ENCODE measurements at places on chromosomes 7 and 10.

DNA sequence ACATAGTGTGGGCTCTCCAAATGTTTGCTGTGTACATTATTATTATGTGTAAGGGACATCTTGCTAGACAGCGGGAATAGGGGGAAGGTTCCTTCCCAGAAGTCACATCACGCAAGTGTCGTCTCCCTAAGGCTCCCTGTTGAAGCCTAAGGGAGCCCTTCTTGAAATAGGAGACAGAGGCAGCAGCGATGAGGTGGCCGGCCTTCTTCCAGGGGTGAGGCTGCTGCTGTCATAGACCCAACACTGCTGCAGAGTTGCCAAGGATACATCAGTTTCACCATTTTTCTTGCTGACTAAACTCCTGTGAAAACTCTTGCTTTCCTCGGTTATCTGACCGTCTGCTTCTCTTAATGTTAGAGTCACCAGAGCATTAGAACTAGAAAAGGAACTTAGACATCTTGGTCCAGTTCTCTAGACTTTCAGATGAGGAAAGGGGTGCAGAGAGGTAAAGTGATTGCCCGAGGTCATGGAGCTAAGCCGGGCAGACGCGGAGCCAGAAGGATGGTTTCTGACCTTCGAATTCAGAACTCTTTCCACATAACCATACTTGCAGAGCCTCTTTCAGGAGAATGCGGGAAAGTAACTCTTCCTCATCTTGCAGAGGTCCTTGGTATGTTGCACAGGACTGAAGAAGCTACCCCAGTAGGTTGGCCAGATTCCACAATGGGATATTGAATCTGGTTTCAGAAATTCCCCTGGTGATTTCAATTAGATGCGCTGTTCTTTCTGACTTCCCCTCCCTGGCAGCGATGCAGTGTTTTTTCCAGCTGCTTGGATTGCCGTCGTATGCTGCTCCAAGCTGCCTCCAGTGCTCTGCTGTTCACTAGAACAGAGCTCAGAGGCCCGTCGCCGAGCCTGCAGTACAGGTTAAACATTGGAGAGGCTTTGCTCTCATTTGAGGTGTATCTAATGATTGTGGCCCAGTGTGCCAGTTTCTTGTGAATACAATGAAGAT, 217.1 kb downstream of the CAMK1D start:
- no peak for DNase-seq

DNA sequence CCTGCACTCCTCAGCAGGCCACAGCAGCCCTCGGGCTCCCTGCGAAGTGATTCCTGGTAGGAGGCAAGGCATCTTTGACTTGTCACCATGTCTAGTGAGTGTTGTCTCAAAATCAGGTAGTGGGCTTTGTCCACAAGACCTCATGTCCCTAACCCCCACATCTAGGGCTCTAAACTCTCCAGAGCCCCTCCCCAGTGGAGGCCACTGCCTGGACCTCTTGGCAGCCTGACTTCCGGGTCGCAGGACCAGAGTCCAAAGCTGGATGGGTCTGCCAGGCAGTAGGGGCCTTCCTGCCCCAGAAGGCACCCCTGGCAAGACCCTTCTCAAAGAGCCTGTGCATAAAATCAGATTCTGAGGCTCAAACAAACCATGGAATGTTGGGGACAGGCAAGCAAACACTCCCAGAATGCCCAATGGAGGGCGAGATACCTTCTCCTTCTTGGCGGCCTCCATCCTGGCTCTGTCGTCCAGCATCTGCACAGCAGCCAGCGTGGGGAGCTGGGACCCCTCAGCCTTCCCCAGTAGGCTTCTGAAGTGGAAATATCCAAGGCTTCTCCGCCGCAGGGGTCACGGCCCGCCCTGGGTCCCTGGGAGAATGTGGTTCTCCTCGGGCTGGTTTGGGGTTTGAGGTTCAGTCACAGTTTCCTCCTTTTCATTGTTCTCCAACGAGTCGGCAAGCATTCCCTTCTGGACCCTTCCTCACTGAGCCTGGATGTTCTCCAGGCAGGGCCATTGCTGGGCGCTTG, 586 bp downstream of the GCK start:
- DNase-seq = no peak

DNA sequence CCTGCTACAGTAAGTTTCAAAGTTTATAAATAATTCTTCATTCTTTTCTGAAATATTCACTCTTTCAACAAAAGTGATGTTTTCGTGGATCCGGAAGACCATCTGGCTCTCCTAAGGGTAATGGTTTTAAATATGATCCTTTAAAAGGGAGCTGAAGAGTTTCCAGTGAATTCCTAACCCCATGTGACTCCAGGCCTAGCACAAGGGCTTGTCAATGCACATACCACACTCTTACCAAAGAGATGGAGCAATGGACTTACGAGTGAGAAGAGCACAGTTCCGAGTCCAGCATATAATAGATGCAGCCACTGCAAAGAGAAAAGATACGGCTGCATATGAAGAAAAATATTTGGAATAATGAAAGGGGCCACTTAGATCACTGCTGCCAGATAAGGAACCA, 32.1 kb upstream of the GATAD1 start:
- DNase-seq = no peak

- no peak for DNase-seq
Measured at GRCh38 chr7:150397346-150398107, 18.4 kb downstream of the ZNF775 start.

DNA sequence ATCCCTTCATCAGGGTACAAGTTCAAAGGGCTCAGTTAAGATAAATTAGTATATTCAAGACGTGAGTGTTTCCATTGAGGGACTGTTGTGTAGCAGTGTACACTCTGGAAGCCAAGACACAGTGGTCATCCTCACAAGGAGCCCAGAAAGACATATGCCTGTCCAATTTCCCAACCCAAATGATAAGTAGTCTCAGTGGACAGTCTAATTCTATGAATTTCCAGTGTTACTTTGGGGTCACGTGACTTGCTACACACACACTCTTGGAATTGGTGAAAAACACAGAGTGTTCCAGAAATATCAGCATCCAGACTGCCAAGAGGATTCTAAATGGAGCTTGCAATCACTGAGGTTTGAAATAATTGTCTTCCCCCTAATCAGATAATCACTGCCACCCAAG, 365.1 kb downstream of the WDR11 start:
- DNase-seq = peak; percentile 31

DNA sequence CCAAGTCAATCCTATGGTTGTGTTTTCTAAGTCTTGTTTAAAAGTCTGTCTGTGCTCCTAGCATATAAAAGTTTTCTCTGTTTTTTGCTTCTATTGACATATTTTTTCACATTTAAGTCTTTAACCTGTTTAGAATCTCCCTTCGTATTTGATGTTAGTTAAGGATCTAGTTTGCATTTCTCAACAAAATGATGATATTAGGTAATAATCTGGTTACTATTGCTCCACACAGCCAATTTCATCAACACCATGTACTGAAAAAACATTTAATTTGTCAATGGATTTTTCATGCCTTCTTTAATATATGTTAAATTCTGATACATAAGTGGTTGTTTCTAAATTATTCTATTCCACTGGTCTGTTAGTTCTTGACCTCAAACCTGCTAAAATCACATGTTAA, 17.5 kb upstream of the TSGA13 start:
- no peak for DNase-seq

DNA sequence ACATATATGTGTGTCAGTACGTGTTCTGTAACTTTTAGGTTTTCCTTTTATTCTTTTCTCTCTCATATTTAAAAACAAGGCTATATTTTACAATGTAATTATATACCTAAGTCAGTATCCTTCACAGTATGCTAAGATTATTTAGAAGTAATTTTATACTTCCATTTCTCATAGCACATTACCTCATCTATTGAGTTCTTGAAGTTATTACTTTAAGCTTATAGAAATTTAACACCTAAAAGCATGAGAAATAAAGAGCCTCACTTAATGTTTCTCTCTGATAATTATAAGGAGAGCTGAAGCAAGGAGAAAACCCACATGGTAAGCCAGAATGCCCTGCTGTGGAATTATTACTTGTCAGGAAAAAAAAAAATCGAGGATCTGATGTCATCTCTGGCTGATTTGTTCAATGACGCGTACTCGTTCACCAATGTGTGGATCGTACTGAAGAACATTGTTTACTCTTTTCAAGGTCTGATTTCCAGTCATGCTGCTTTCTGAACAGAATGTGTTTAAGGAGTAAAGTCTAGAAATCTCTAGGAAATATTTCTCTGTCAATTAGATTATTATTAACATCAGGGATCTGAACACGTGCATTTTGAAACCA, 21.9 kb downstream of the CACNB2 start:
- DNase-seq = no peak

DNA sequence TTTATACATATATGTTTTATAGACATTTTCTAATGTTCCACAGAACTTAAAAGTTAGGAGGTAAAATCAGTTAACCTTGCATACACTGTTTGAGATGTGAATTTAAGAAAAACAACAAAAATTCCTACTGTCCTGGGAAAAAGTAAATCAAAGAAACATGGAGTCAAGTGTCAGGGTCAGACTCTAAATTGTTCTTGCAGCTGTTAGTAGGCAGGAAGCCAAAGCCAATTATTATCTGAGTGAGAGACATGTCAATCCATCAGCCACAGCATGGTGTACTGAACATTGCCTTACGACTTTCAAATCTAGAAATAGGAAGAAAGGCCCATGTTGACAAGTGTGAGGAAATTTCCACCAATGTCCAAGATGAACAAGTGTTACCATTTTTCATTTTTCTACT, 461.2 kb upstream of the MBL2 start:
- DNase-seq = no peak

DNA sequence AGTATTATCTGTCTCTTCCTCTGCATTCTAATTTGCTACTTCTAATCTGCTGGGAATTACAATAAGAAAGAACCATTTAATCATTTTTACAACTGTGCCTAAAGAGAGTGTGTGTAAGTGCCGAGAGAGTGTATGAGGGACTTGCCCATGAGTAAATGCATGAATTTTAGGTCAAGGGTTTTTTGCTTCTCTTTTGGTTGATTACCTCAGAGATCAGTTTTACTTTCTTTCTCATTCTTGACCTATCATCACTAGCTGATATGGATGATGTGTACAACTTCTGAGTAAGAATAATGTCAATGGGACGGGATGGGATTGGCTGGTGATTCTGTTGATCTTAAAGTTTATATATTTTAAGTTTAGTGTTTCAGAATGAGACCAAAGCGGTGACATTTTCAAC, 47.8 kb downstream of the IKZF1 start:
- DNase-seq = no peak

DNA sequence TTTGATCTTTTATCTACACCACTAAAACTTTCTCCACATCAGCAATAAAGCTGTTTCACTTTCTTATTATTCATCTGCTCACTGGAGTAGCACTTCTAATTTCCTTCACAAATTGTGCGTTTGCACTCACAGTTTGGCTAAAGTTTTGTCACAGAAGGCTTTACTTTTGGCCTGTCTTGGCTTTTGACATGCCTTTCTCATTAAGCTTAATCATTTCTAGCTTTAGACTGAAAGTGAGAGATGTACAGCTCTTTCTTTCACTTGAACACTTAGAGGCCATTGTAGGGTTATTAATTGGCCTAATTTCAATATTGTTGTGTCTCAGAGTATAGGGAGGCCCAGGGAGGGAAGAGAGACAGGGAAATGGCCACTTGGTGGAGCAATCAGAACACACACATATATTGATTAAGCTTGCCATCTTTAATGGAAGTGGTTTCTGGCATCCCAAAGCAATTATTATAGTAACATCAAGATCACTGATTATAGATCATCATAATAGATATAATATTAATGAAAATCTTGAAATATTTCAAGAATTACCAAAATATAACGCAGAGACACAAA, 512.5 kb downstream of the ETV1 start:
- no peak for DNase-seq

DNA sequence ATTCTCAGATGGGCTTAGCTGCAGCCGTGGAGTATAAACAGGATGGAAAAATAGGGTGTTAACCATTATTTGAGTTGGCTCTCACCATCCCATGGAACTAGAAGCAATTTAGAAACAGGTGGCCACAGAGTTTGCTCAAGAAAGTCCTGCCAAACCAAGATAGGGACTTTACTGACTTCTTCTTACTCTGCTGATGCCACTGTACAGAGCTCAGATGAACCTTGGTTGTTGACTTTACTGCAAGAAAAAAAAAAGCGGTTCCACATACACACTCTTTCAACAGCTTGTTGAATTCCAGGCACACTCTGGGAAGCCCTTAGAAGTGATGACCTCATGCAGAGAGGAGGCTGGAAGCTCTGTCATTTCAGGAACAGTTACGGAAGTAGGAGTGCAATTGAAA, 753.4 kb downstream of the NRG3 start:
- DNase-seq = peak; percentile 92

GRCh38 chr10:124906551-124907001, 35.3 kb upstream of the ZRANB1 start:
- no peak for DNase-seq

DNA sequence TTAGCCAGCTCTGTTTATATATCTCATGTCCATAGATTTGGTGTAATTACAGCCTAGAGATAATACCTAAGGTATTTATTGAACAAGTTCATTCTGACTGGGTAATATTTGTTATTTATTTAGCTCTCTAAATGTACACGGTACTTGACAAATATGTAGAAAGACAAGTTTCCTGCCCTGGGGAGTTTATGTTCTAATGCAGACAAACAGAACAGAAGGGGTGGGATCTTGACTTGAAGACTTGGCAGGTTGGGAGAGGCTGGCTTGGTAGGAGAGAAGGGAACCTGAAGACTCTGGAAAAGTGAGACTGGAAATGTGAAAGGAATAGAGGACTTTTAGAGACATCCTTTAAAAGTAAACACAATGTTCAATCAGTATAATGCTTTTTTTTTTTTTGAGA, 97.7 kb upstream of the CDK6 start:
- no peak for DNase-seq

DNA sequence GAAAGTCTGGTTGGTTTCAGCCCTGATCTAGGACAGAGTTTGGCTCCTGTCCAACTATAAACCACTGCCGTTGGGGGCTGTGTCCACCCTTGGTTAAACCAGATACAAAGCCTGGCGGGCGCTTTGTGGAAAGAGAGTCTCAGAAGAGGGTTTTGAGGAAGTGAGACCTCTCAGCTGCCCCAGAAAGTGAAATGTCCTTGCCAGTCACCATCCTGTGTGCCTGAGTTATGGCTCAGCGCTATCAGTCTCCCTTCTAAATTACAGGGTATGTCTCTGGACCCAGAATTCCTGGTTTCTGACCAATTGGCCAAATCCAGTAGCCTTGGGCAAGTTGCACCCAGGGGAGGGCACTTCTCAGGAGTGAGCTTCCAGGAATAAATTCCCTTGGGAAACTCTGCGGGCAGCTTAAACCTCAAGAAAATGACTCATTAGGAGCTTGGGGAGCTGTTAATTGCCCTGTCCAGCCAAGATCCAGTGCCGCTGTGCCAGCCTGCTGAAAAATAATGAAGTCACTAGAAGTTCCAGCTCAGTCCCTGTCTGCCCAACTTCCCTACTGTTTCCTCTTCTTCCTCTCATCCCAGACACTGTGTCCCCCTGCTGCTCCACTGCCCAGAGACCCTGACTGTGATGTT, 66.7 kb upstream of the PDZD8 start:
- DNase-seq = no peak

- no peak for DNase-seq
Measured at GRCh38 chr7:83610649-83611304, 38.2 kb downstream of the SEMA3E start.

DNA sequence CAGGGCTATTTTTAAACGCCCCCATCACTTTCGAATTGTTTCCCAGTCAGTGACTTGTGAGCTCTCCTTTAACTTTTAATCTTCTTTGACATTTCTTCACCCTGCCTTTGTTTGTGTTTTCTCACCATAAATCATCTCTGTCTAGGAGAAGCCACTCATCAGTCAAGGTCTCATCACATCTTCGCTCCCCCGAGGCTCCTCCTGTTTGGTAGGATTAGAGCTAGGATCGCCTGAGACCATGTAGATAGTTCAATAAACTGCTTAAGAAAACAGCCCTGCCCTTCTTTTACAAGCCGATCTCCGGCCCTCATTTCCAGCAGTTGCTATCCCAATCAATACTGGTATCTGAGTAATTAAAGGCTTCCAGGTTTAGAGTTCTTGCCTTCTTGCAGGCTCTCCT, 472.8 kb upstream of the ADARB2 start:
- no peak for DNase-seq
